Aorta (tissue), 5 donors: ENCODE measurements at places on chromosomes 11 and 22. TPM values are rescaled to one million over a fixed set of nuclear protein-coding genes. Genes with fewer than 3 reads are reported as not detected.

The KDM4E gene
- not detected for total RNA-seq

The ZNF215 gene
- total RNA-seq = 2.0 TPM

The GGT5 gene
- total RNA-seq = 61.6 TPM

The AIFM3 gene
- 3.8 TPM for total RNA-seq

The RBFOX2 gene
- total RNA-seq = 117 TPM

The KREMEN1 gene
- 19.1 TPM for total RNA-seq

The CLDN5 gene
- 43.7 TPM for total RNA-seq

The VPREB1 gene
- total RNA-seq = not detected

The CRELD2 gene
- total RNA-seq = 31.2 TPM

The MAJIN gene
- total RNA-seq = not detected

The MUC5AC gene
- not detected for total RNA-seq

The NRXN2 gene
- 35.9 TPM for total RNA-seq

The MTMR3 gene
- total RNA-seq = 65.3 TPM

The EWSR1 gene
- total RNA-seq = 184 TPM

The DUSP8 gene
- 39.3 TPM for total RNA-seq

The WNT11 gene
- 7.4 TPM for total RNA-seq

The OR52I1 gene
- not detected for total RNA-seq

- no peak for DNase-seq
Measured at GRCh38 chr11:65436412-65437032, 13.9 kb downstream of the NEAT1 start.

GRCh38 chr11:82718307-82718706 is 15.4 kb downstream of the FAM181B start:
- peak; percentile 46 for DNase-seq

DNA sequence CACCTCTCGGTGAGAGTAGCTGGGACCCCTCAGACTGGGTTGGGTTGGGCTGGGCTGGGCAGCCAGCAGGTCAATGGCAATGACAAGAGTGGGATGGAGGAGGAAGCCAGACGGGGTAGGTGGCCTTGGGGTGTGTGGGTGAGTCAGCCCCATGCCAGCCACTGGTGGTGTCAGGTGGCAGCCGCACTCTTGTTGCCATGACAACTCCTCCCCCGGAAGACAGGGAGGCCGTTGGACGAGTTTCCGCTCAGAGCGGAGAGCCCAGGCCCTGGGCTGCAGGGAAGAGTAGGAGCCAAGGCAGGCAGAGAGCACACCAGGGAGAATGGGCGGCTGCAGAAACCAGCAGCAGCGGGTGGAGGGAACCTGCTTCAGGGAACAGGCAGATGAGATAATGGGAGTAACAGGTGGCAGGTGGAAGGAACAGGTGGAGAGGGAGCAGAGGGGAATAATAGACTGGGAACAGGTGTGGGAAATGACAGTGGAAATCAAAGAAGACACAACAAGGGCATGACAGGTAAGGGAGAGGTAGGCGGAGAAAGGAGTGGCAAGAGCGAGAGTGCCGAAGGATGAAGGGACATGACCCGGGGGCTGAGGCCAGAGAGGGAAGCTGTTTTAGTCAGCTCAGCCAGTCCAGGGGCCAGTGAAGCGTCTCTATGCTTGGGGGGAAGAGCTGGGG is 8.7 kb downstream of the SPTBN2 start:
- no peak for DNase-seq

GRCh38 chr11:72678524-72678923 is 4.3 kb upstream of the PDE2A start:
- DNase-seq = no peak

DNA sequence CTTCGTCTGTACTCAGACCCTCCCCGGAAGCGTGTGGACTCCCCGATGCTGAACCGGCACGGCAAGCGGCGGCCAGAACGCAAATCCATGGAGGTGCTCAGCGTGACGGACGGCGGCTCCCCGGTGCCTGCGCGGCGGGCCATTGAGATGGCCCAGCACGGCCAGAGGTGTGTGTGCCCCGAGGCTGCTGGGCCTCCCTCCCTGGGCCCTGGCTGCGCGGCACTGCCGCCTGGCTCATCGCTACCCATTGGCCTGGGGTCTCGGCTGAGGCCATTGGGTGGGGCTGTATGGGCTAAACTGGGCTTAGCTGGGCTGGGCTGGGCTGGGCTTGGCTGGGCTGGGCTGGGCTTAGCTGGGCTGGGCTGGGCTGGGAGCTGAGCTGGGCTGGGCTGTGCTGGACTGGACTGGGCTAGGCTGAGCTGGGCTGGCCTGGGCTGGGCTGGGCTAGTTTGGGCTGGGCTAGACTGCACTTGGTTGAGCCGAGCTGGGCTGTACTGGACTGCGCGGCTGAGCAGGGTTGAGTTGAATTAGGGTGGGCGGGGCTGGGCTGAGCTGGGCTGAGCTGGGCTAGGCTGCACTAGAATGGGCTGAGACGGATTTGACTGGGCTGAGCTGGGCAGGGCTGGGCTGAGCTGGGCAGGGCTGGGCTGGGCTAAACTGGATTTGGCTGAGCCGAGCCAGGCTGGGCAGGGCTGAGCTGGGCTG is 40.7 kb downstream of the MOB2 start:
- no peak for DNase-seq

DNA sequence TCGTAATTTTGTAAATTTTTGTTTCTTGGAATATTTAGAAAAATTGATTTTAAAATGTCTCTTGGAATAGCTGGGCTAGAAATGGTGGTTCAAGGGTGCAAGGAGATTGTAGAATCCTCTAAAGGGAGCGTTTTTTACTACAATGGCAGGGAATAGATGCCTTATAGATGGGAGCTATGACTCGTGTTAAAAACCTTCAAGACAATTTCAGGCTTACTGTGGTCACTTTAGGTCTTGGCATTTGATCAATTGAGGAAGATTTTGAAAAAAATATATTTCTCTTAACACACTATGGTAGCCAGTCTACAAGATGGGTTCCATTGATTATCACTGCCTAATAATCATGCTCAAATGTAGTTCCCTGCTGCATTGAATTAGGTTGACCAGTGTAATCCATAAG is 25.0 kb downstream of the METTL15 start:
- DNase-seq = no peak

- DNase-seq = no peak
Measured at GRCh38 chr11:123771664-123772063, 17.3 kb upstream of the OR6X1 start.

DNA sequence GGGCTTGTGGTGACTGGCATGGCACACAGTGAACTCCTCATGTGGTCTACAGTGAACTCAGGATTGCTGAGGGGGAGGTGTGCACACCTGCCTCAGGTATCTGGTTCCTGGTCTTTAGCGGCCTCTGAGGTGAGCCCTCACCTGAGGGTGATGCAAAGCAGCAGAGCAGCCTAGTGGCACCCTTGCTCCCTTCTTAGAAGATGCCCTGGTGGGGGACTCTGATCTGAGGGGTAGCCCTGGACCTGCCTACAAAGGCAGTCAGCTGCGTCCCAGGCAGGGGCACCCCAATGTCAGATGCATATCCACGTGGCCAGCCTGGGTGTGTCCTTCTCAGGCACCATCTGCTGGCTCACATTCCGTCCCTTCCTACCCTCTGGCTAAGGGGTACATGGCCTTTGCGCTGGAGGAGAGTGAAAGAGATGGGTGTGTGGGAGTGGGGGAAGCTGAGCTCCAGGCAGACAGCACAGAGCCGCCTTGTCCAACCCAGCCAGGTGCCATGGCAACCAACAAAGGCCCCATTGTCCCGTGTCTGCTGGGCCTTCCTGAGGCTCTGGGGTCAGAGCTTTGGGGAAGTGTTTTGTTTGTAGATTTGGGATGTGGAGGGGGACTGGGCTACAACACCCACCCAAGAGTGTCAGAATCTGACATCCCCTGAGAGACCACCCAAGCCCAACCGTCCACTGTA is 5.8 kb downstream of the PLEKHB1 start:
- DNase-seq = no peak

DNA sequence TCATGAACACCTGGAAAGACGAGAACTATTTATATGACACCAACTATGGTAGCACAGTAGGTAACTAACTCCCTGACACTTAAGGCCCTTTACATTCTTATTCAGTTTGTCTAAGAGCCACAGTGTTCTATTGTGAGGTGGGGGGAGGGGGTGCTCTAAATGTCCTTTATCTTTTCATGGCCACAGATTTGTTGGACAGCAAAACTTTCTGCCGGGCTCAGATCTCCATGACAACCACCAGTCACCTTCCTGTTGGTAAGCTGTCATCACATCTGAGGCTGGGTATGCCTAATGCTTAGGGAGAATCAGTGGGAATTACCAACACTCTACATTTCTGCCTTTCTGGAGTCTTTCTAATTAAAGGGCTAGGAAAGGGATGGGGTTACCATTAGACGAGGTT is 30.7 kb downstream of the EHF start:
- no peak for DNase-seq

DNA sequence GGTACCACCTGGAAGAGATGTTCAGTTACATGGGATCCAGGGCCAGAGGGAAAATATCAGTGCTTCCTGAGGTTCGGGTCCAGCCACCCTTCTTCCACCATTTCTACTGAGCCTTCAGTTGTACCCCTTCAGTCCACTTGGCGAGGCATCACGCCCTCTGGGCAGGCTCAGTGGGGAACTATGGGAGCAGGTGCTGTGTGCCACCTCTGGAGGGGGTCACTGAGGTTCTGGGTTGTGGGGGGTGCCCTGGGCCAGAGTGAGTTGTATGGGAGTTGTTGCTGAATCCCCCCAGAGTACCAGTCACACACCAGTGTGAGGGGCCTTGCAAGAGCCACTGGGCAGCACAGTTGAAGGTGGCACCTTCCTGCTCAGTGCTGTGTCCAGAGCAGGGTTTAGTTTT is 2.7 kb upstream of the SREBF2 start:
- no peak for DNase-seq

- no peak for DNase-seq
Measured at GRCh38 chr11:118916842-118917388, 8.8 kb downstream of the BCL9L start.

GRCh38 chr11:2674658-2675131 is 25.1 kb downstream of the KCNQ1OT1 start:
- peak; percentile 47 for DNase-seq

GRCh38 chr11:11659567-11660362 is 38.0 kb upstream of the GALNT18 start:
- DNase-seq = no peak

GRCh38 chr11:128324531-128325141 is 262.7 kb downstream of the ETS1 start:
- DNase-seq = no peak

DNA sequence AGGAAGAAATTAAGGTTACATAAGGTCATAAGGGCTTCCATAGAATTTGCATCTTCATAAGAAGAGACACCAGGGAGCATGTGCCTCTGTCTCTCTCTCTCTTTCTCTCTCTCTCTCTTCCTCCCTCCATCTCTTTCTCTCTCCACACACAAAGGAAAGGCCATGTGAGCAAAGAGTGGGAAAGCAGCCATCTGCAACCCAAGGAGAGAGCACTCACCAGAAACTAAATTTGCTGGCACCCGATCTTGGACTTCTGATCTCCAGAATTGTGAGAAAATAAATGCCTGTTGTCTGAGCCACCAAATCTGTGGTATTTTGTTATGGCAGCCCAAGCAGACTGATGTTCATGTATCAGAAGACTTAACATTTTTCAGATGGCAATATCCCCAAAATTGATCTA is 6.4 kb upstream of the KRTAP5-10 start:
- no peak for DNase-seq

GRCh38 chr11:78933350-78933749 is 358.7 kb upstream of the NARS2 start:
- DNase-seq = no peak

- no peak for DNase-seq
Measured at GRCh38 chr11:28729339-28729738, 621.2 kb downstream of the METTL15 start.

GRCh38 chr22:20645954-20646353 is 128.0 kb upstream of the SERPIND1 start:
- peak; percentile 39 for DNase-seq

- no peak for DNase-seq
Measured at GRCh38 chr11:13140873-13141655, 131.9 kb downstream of the RASSF10 start.

- DNase-seq = no peak
Measured at GRCh38 chr11:17519061-17519885, 24.9 kb downstream of the USH1C start.

DNA sequence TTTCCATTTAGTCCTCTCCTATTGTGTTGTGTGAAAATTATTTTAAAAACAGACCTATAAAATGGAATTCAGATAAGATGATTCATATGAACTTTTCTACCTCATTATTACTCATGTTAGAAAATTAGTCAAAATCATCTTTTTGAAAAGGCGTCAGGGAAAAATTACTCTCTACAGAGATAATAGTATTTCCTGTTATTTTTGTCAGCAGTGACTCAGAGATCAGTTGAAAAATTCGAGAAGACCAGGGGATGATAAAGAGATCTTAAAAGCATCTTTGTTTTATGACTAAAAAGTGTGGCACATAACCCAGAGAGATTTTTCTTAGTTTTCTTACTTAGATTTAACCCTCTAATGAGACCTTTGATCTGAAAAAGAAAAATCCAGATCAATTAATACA is 157.9 kb upstream of the CARD18 start:
- DNase-seq = no peak

DNA sequence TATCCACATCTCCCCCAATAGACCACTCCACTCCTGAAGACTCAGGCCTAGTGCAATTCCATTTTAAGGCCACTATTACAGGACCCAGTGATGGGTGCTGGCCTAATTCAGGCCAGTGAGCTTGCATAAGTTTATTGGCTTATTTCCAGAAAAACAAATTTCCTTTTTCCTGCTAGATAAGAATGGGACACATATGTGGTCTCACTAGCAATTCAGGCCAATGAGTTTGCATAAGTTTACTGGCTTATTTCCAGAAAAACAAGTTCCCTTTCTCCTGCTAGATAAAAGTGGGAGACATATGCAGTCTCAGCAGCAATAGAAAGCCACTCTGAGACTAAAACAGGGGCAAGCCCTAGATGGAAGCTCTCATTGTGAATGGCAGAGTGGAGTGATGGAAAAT is 22.4 kb downstream of the ADM start:
- DNase-seq = no peak

- DNase-seq = no peak
Measured at GRCh38 chr11:35313066-35313759, 106.1 kb downstream of the SLC1A2 start.

- DNase-seq = peak; percentile 71
Measured at GRCh38 chr11:65498042-65498726, 661 bp upstream of the MALAT1 start.

GRCh38 chr11:124123622-124124021 is 8.4 kb downstream of the VWA5A start:
- DNase-seq = no peak

- no peak for DNase-seq
Measured at GRCh38 chr11:83275888-83276641, 10.1 kb downstream of the CCDC90B start.

DNA sequence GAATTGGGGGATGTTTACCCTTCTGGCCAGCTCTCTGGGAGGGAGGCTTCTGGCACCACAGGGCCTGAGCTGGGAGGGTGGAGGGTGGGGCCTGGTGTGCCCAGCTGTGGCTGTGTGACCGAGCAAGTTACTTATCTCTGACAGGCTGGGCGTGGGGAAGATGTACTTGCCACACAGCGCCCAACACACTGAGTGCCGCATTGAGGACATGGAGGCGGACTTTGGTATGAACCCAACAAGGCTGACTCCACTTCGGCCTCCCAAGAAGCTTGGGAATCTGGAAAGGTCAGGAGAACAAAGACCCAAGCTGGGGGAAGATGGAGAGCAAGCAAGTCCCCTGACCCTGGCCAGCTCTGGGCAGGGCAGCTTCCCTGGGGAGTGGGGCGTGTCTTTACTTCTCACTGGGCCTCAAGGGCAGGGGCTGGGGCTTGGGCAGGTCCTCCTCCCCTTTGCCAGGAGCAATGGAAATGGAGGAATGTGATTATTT is 2.4 kb upstream of the MGAT3 start:
- no peak for DNase-seq
